ENCODE measurements at places on chromosomes 12 and 14.

DNA sequence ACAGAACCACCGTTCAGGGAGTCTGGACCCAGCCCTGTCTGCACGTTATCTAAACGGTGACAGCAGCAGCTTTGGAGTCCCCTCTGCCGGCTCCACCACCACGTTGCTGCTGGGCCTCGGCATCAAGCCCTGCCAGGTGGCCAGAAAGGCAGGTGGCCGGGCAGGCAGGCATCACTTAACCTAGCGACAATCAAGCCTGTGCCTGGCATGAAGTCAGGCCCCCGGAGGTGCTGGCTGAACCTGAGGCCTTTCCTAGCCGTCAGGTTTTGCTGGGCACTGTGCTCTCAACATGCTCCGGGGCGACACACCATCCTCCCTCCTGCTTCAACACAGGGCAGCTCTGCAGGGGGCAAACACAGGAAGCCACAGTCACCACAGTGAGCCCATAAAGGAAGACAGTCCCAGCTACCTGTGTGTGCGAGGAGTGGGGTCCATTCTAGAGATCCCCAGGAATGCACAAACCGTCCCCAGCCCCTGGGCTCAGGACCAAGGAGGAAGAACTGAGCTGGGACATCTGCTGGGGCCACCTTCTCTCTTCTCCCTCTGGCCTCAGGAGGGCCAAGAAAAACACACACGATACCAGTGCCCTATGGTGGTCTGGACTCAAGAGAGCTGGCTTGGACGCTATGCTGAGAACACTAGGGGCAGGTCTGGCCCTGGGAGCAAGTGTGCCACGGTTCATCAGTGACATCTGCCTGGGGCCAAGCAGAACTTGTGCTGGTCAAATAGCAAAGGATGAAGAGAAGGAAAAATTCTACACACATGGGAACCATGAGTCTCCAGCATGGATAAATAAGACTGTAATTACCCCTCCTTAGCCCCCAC is 44.7 kb downstream of the CCDC88C start:
- no peaks in the 10 kb centered on the region for H3K27me3 ChIP-seq
- no peak overlapping the region for H3K4me3 ChIP-seq
- DNase-seq: no peak
- H3K4me1 ChIP-seq: peaks cover 57% of the 10 kb centered on the region
- H3K27ac ChIP-seq: peak overlapping the region; percentile 12

DNA sequence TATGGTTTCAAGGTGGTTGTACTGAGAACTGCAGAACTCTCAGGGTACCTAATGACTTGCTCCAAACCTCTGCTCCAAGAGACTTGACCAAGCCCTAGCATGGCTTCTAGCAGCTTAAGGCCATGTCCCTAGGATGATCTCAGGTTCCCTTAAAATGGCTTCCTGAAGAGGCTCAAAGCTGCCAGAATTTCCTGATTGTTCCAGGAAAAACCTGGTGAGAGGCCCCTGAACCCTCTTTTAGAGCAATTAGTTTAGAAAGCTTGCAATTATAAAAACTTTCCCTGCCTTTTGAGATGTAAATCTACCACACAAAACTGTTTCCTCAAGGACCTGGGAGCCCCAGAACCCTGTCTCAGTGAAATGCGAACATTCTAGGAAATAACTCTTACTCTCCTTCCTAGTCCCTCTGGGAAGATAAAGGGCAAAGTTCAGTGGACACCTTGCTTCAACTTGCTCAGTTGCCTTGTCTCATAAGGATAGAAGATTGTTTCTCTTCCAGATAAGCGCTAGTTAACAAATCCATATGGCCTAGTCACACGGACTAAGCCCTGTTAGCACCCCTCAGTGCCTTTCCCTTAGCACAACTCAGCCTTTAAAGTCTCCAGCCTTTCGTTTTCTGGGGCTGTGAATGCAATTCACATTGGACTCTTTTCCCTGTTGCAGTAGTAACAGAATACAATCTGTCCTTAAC is 2.5 kb downstream of the CMAS start:
- DNase-seq: no peak
- no peaks in the 10 kb centered on the region for H3K27me3 ChIP-seq
- H3K4me3 ChIP-seq: no peak overlapping the region

GRCh38 chr12:48936379-48936979 is 11.2 kb upstream of the FKBP11 start:
- H3K27me3 ChIP-seq: no peaks in the 10 kb centered on the region
- H3K4me1 ChIP-seq: no peaks in the 10 kb centered on the region
- peaks cover 12% of the 10 kb centered on the region for H3K36me3 ChIP-seq

- no peak overlapping the region for H3K4me3 ChIP-seq
- no peaks in the 10 kb centered on the region for H3K36me3 ChIP-seq
- H3K4me1 ChIP-seq: no peaks in the 10 kb centered on the region
- no peak overlapping the region for H3K27ac ChIP-seq
Observed at GRCh38 chr14:62443796-62444195, 601.5 kb downstream of the KCNH5 start.

DNA sequence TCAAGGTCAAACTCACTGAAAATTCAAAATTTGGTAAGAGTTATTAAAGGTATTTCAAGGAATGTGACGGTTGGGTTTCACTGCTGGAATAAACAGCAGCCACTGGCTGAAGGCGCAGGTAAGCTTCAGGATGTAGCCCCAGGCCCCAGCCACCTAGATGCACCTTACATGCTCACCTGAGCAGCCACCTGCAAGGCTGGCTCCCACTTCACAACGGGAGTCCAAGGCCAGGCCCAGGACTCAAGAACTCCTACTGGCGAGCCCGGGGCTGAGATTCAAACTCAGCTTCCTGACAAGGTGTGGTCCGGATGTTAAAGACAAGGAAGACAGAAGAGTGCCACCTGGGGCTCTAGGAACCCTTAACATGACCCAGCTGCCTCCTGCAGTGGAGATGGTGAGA is 78.4 kb downstream of the ITPK1 start:
- H3K4me3 ChIP-seq: no peak overlapping the region
- H3K27ac ChIP-seq: no peak overlapping the region
- no peaks in the 10 kb centered on the region for H3K27me3 ChIP-seq
- no peaks in the 10 kb centered on the region for H3K36me3 ChIP-seq

DNA sequence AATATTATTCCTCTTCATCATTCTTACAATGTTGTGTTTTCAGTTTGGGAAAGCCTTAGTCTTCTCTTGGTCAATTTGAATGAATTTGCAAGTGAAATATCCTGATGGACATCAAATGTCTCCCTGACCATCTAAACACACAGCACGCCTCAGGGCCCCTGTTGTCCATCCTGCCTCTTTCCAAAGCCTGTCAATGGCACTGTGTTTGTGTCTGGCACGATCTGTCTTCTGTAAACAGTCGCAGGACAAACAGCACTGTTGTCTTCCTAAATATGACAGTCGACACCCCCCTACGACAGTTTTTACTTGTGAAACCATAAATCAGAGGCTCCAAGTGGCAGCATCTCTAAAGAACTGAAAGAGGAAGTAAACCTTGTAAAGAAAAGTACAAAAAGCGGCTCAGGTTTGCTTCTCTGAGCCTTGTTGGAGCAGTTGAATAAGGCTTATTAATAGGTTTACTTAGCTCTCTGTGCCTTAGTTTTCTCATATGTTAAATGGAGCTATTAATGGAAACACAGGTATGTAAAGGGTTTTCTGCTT is 285.8 kb downstream of the NRXN3 start:
- H3K27ac ChIP-seq: no peak overlapping the region
- no peaks in the 10 kb centered on the region for H3K4me1 ChIP-seq
- H3K27me3 ChIP-seq: no peaks in the 10 kb centered on the region
- H3K4me3 ChIP-seq: no peak overlapping the region
- no peak for DNase-seq

- no peak for DNase-seq
- no peaks in the 10 kb centered on the region for H3K27me3 ChIP-seq
- no peak overlapping the region for H3K27ac ChIP-seq
- peaks cover 25% of the 10 kb centered on the region for H3K36me3 ChIP-seq
- no peak overlapping the region for H3K4me3 ChIP-seq
Observed at GRCh38 chr12:64747695-64748094, 11.5 kb downstream of the GNS start.

GRCh38 chr12:119661882-119662281 is 6.1 kb upstream of the PRKAB1 start:
- H3K4me3 ChIP-seq: no peak overlapping the region
- H3K27ac ChIP-seq: no peak overlapping the region
- no peaks in the 10 kb centered on the region for H3K36me3 ChIP-seq
- no peaks in the 10 kb centered on the region for H3K27me3 ChIP-seq

DNA sequence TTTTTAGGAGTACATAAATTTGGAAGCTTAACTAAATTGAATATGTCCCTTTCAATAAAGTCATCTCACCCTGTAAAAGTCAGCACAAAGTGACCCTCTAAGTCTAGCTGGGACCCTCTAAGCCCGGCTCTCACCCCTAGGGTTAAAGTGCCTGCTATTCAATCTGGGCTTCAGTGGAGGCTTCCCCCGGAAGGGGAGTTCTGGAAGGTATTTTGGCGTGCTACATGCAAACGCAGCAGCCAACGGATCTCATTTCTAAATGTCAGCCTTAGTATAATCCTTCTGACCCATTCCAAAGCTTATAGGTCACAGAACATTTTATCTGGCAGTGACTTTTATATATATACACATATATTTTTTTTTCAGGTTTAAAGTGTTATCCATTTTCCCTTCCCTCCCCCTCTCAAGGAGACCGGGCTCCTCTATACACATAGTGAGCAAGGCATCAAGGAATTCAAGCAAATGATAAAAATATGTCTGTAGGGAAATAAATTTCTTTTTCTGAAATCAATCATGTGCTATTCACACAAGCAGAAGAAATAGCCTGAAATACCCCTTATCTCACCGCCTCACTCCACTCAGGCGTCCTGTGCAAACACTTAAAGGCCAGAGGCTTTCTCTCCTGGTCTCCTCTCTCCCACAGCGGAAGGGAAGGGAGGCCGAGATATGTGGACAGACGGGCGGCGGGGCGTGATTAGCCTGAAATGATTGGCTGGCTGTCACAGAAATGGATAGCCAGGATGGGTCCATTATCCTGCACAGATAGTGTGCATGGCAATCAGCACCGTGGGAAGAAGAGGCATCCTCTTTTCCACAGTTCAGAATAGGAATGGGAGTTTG is 301.7 kb downstream of the GALC start:
- no peak for DNase-seq
- no peaks in the 10 kb centered on the region for H3K4me1 ChIP-seq
- no peaks in the 10 kb centered on the region for H3K27me3 ChIP-seq
- H3K27ac ChIP-seq: no peak overlapping the region
- no peak overlapping the region for H3K4me3 ChIP-seq

GRCh38 chr12:69052613-69053408 is 119.8 kb upstream of the CPM start:
- peaks cover 13% of the 10 kb centered on the region for H3K4me1 ChIP-seq
- no peaks in the 10 kb centered on the region for H3K27me3 ChIP-seq
- H3K27ac ChIP-seq: peak overlapping the region; percentile 64
- H3K36me3 ChIP-seq: no peaks in the 10 kb centered on the region
- DNase-seq: no peak

GRCh38 chr12:46506961-46507360 is 134.4 kb upstream of the SLC38A2 start:
- H3K27me3 ChIP-seq: no peaks in the 10 kb centered on the region
- no peak overlapping the region for H3K4me3 ChIP-seq
- H3K4me1 ChIP-seq: no peaks in the 10 kb centered on the region
- DNase-seq: no peak
- no peaks in the 10 kb centered on the region for H3K36me3 ChIP-seq
- H3K27ac ChIP-seq: peak overlapping the region; percentile 41

GRCh38 chr12:112777387-112778310 is 13.9 kb upstream of the RPH3A start:
- no peak overlapping the region for H3K4me3 ChIP-seq
- no peaks in the 10 kb centered on the region for H3K4me1 ChIP-seq
- no peak overlapping the region for H3K27ac ChIP-seq
- 0 out of 2 replicates have a peak, but pooled peaks cover 5% of the 10 kb centered on the region for H3K27me3 ChIP-seq
- H3K36me3 ChIP-seq: no peaks in the 10 kb centered on the region

DNA sequence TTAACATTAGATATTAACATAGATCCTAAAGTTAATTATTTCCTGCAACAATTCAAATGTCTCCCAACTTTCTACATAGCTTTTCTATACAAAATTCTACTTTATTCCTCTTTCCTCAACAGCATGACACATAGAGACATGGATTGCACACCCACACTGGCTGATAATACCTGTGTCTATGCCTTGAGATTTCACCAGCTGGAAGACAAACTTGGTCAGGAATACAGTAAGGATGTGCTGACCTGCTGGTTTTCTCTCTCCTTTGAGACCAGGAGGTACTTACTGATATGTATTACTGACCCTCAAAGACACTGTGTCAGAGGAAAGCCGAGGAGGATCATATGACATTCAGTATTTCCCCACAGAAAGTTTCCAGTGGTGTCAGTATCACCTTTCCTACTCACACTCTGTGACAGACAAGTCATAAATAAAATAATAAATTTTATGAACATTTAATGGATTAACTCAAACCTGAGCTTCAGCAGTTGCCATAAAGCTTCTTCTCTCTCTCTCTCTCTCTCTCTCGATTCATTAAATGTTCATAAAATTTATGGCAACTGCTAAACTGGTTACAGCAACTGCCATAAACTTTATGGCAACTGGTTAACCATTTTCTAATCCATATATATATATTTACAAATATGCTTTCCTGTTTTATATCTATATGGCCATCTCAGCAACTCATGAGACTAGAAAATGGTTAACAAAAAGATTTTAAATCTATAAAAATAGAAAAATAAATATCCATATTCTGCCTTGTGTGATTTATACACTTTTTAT is 22.7 kb downstream of the EIF2S3B start:
- no peaks in the 10 kb centered on the region for H3K4me1 ChIP-seq
- no peak overlapping the region for H3K27ac ChIP-seq
- no peaks in the 10 kb centered on the region for H3K27me3 ChIP-seq
- no peak overlapping the region for H3K4me3 ChIP-seq
- DNase-seq: no peak
- no peaks in the 10 kb centered on the region for H3K36me3 ChIP-seq

- no peaks in the 10 kb centered on the region for H3K27me3 ChIP-seq
- no peaks in the 10 kb centered on the region for H3K36me3 ChIP-seq
- no peak overlapping the region for H3K27ac ChIP-seq
- no peak for DNase-seq
Observed at GRCh38 chr12:98469109-98469508, 46.3 kb upstream of the TMPO start.

- no peaks in the 10 kb centered on the region for H3K4me1 ChIP-seq
- DNase-seq: peak; percentile 20
- no peaks in the 10 kb centered on the region for H3K36me3 ChIP-seq
- H3K27me3 ChIP-seq: no peaks in the 10 kb centered on the region
- no peak overlapping the region for H3K4me3 ChIP-seq
Observed at GRCh38 chr14:35883677-35884293, 57.6 kb downstream of the BRMS1L start.

DNA sequence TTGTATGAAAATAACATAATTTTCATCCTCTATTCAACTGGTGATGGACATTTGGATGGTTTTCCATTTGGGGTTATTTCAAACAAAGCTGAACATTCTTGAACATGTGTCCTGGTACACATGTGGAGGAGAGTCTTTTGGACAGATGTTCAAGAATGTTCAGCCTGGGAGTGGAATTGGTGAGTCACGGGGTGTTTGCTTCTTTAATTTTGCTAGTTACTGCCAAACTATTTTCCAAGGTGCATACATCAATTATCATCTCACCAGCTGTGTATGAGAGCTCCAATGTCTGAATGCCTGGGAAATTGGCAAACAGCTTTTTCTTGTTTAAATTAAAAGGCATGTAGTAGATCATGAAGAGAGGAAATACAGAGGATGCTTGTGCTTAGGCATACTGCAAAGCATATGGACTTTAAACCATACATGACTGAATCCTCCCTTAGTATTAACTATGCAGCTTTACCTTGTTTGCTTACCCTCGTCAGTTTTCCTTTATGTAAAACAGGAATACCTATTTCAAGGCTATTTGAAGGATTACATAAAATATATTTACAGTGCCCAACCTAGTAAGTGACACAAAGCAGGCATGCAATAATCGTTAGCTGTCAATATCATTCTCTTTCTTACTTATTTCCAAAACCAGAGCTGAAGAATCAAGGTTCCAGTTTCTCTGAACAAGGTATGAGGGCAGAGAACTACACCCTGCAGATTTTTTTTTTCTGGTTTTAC is 152.1 kb downstream of the ITPR2 start:
- no peaks in the 10 kb centered on the region for H3K27me3 ChIP-seq
- H3K4me3 ChIP-seq: no peak overlapping the region
- H3K4me1 ChIP-seq: peaks cover 16% of the 10 kb centered on the region
- no peaks in the 10 kb centered on the region for H3K36me3 ChIP-seq
- H3K27ac ChIP-seq: peak overlapping the region; percentile 18

All from Panc1 (cell line).